CD4-positive, alpha-beta T cell treated with Interleukin-4 for 4 hours (primary cell): ENCODE measurements at places on chromosomes 5 and 9.

DNA sequence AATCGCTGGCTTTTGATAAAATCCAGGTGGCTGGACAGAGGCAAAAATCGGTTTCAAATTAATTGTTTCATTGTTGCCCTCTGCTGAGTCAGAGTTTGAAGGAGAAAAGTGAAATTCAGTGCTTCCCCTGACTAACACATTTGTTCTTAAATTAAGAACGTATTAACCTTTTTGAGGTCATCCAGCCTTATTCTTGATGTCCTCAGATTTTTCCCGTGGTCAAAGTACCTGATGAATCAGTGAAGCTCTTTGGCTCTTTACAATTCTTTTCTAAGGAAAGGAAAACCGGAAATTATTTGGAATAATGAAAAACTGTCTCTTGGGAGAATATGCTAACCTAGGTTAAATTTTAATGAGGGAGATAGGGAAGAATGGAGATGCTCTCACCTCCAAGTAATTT is 21.6 kb downstream of the OSMR start:
- DNase-seq = no peak

- no peak for DNase-seq
These were observed 1106.0 kb downstream of the TAF11L14 start for GRCh38 chr5:18740301-18740700.

DNA sequence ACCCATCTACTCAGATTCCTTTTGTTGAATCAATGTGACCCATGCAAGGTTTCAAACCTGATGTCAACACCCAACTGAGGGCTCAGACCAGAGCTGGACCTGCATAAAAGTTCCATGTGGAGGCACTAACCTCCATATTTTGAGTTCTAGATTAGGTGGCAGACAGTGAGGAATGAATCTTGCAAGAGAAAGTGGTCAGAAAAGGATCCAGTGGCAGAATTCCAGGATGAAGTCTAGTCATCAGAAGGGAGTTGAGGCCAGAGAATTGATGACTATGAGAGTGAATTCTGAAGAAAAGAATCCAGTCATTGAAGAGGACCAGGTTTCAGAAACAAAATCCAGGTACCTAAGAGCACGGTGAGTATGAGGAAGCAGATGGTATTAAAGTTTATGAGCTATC is 205.1 kb upstream of the RGMB start:
- no peak for DNase-seq

DNA sequence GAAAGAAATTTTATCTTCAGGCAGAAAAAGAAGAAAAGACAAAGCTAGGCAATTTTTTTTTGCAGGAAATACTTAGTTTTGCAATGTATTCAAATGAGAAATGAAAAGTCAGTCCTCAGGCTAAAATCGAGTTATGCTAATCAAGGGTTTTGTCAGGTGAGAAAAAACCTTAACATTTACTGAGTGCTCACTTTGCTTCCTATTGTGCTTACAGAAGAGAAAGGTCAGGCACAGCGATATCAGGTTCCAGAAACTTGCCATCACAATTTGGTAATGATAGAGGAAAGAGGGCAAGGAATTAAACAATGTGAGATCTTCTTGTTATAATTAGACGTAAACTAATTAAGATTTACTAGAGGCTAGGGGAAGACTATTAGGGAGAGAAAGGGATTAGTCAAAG is 431.7 kb upstream of the CTNND2 start:
- DNase-seq = no peak

DNA sequence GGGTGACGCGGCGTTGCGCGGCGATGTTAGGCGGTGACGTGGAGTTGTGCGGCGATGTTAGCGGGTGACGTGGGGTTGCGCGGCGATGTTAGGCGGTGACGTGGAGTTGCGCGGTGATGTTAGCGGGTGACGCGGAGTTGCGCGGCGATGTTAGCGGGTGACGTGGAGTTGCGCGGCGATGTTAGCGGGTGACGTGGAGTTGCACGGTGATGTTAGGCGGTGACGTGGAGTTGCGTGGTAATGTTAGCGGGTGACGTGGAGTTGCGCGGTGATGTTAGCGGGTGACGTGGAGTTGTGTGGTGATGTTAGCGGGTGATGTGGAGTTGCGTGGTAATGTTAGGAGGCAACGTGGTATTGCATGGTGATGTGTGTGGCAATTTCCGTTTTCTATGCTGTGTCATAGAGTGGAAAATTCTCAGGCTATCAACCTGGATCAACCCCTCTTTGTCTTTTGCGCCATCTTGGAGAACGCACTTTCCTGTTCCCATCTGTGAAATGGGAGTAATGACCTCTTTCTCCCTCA is 76.0 kb downstream of the ANKRD33B start:
- no peak for DNase-seq

DNA sequence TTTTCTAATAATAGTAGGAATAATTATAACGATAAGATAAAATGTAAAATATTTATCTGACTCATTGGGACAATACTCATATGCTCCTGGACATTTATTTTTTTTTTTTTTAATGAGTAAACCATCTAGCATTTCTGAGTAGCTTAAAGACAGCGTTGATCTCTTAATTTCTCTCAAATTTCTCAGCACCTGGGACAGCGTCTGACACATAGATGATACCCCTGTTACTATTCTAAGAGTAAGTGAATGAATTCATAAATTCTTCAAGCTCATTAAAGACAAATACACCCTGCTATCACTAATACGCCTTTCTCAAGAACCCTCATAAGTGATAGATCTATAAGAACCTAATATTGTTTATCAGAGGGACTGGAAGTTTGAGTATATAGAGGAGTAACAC is 12.0 kb upstream of the HTR4 start:
- DNase-seq = no peak

GRCh38 chr5:181099602-181100086 is 31.3 kb downstream of the OR2V1 start:
- no peak for DNase-seq

DNA sequence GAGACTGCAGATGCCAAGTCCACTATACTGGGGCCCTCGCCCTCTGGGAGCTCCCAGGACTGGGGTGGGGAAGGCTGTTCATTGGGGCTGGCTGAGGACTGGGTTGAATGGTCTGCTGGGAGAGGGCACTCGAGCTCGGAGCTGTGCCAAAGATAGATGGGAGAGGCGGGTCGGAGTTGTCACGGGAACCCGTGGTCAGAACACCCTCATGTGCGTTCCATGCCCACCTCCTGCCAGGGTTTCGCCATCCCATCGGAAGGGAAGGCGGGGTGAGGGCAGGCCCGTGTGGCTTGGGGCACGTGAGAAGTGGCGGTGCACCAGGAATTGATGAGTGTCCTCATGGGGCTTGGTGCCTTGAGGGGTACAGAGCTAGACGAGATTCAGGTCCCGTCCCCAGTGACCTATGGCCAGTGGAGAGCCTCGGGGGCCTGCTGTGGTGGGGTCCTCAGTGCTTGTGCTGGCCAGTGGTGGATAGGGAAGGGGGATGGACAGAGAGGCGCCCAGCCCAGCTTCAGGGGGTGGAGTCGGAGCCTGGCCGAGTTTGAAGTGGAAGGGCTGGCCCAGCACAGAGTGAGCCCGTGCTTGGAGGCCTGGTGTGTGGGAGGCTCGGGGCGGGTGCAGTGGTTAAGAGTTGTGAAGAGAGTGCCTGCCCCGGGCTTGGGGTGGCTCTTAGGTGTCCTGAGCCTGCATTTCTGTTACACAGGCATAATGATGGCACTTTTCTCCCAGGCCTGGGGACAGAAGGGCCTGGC is 4.3 kb downstream of the CACFD1 start:
- DNase-seq = no peak

GRCh38 chr9:16012621-16013020 is 459.8 kb downstream of the CCDC171 start:
- DNase-seq = no peak

DNA sequence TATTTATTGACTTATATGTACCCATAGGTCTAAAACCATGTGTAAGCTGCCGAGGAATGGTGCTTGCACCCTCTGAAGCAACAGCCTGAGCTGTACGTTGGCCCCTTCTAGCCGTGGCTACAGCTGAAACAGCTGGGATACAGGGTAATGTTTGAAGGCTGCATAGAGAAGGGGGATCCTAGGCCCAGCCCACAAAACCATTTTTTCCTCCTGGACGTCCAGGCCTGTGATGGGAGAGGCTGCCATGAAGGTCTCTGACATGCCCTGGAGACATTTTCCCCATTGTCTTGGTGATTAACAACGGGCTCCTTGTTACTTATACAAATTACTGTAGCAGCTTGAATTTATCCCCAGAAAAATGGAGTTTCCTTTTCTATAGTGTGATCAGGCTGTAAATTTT is 244.7 kb downstream of the COMMD10 start:
- no peak for DNase-seq

DNA sequence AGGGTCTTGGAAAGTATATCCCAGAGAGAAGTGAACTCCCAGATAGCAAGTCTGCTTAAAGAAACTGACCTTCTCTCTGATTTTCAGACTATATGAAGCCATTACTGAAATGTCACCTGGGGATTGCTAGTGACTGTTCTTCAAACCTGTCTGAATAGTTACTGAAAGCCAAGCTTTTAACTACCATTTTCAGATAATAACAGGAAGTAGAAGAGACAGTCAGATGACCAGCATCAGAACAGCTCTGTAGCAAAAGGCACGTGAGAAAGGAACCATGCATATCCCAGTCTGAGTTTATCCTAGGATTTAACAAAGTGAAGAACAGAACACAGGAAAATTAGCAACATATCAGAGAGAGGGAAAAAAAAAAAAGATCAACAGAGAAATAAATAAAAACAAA is 74.9 kb upstream of the SELENOP start:
- DNase-seq = no peak

- no peak for DNase-seq
These were observed 2.0 kb downstream of the NR2F1-AS1 start for GRCh38 chr5:93578813-93579691.

DNA sequence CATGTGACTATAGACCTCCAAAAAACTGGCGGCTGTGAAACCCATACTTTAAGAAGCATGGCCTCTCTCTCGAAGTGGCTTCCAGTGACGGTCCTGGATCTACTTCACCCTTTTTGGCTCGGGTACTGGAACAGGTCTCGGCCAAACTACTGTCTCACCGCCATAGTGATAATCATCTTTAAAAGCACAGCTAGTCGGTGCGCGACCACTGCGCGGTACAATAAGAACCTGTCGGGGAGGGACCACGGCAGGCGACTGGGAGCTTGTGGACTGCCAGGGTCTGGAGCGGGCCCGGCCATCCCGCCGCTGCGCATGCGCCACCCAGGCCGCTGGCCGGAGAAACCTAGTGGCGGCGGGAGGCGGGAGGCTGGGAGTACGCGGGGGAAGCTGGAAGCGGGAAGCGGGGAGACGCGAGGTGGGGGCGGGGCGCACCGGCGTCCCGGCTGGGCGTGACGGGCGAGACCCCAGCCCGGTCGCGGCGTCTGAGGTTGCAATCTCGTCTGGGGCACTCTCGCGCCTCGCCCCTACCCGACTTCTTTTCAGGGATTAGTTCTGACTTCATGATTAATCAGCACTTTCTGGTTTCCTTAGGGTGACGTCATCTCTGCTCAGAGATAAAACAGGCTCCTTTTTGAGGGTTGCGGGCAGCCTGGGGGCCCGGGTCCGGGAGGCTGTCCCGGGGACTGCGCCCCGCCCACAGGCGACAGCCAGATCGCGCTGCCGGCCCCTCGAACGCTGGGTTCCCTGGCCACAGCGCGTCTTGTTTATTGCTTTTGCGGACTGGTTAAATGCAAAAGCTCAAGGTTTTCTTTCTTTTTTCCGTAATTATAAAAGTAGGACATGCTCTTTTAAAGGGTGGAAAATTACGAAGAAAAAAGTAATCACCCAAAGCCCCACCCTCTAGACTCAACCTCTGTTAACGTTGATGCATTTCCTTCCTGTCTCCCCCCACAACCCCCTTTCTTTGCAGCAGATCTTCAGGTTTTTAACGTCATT is 266.8 kb downstream of the CWC27 start:
- DNase-seq = peak; percentile 93
